ENCODE measurements at places on chromosomes 4 and X.

- DNase-seq: no peak
Observed at GRCh38 chr4:3769642-3770184, 3.5 kb downstream of the ADRA2C start.

DNA sequence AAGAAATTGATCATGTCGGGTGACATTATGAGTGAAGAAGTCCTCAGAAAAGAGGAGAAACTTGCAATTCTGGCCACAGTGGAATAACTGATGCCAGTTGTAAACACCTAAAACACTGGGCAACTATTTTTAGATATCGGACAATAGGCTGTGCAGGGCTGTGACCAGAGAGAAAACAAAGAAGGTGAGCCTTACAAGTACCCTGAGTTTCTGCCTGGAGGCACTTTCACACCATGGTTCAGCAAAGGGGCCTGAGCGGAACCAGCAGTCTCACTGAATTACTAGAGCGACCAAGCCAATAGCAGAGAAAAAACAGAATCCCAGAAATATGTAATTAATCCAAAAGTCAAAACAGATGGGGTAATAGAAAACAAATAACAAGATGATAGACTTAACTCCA is 11.2 kb downstream of the IRAK1 start:
- no peak for DNase-seq

DNA sequence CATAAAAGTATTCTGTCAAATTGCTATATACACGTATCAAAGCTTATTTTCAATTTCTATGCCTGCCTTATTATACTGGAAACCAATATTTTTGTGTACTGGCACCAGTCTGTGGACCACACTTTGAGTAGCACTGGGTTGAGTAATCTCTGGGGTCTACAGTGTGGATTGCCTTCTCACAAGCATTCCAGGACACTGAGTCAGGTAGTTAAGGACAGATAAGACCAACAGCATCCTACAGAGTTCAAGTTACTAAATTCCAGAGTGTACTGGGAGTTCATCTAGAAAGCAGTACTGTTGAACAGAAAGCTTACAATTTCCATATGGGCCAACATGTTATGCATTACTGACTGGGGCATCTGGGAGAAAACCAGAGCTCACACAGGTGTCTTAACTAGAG is 61.8 kb downstream of the VMA21 start:
- no peak for DNase-seq

GRCh38 chrX:86016139-86016538 is 31.2 kb downstream of the CHM start:
- DNase-seq: no peak

DNA sequence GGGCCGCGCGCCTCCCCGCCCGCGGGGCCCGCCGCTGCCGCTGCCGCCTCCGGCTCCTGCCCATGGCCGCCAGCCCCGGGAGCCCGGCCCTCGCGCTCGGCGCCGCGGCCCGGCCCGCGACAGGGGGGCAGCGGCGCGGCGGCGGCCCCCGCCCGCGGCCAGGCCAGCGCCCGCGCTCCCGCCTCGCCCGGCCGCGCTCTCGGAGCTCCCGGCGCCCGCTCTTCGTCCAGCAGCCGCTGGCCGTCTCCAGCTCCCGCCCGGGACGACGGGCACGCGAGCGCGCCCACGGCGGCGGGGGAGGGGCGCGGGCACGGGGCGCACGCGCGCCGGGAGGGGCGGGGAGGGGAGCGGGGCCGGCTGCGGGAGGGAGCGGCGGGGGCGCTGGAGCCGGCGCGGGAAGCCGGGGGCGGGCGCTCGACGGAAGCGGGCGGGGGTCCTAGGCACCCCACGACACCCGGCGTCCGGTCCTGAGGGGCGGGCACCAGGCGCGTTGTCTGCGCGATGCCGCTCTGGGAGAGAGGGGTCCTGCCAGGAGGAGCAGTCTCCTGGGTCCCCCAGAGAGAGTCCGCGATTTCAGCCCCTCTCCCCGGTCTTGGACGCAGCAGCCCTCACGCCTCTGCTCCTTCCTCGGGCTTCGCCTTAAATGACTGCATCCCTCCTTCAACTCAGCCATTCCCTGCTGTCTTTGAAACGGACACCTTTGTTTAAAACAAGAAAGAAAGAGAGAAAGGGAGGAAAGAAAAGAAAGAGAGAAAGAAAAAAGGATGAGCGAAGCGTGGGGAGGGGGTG is 490 bp upstream of the PDZD4 start:
- no peak for DNase-seq

DNA sequence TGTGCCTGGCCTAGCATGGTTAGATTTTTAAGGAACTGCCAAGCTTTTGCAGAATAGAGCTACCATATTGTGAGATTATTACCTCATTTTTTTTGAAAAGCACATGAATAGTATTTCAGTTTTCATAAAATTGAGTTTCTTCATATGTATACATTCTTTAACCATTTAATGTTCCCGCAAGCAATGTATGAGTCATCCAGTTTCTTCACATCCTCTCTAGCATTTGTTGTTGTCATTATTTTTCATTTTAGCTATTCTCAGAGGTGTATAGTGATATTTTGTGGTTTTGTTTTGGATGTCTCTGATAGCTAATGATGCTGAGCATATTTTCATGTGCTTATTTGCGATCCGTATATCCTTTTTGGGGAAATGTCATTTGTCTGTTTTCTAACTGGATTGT is 74.9 kb downstream of the GLUD2 start:
- no peak for DNase-seq

GRCh38 chr4:141659539-141659938 is 23.2 kb downstream of the IL15 start:
- no peak for DNase-seq

GRCh38 chrX:9362363-9362928 is 102.4 kb upstream of the TBL1X start:
- no peak for DNase-seq

DNA sequence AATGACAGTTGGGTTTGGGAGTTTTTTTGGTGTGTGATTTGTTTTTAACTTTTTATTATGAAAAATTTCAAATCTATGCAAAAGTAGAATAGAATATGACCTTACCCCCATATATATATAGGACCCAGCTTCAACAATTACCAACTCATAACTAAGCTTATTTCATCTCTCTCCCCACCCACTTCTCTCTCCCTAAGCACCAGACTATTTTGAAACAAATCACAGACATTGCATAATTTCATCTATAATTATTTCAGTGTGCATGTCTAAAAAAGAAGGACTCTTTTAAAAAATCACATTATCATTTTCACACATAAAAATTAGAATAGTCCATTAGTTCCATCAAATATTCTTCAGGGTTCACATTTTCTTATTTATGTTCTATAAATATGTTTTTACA is 28.3 kb upstream of the NKX6-1 start:
- no peak for DNase-seq

GRCh38 chr4:37794056-37794455 is 32.4 kb upstream of the PGM2 start:
- DNase-seq: no peak

DNA sequence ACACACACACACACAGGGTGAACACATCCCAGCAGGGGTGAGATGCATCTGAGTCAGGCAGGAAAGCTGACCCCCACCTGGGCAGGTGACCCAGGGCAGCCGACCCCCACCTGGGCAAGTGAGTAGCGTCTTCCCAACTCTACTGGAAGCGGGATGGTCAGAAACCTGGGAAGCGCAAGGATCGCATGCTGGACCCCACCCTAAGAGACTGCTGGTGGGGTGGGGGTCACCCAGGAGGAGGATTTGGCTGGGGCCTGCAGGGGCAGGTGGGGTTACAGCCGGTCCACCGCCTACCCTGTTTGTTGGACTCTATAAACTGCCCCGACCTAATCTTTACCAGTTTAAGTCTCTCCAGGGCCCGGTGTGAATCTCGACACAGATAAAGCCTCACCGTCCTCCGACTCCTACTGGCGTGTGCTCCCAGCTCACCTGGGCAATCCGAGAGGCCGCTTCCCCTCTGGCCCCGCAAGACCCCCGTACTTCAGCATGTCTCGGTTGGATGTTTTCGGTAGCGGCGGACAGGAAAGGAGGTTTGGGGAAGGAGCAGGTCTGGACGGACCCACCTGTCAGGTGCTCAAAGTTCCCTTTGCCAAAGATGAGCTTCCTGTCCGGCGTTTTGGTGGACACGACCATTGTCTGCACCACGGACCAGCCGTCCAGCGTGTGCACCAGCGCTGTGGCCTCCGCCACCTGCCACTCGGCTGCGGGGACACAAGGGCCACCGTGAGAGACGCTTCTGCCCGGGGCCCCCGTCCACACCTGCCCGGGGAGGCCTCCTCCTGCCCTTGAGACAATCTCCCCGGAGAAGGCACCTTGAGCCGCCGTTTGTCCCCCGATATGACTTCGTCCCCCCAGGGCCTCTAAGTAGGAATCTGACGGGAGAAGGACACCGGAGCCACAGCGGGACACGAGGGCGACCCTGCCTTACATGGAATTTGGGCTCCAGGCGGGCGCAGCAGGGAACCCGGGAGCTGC is 2.0 kb downstream of the GTPBP6 start:
- DNase-seq: no peak

DNA sequence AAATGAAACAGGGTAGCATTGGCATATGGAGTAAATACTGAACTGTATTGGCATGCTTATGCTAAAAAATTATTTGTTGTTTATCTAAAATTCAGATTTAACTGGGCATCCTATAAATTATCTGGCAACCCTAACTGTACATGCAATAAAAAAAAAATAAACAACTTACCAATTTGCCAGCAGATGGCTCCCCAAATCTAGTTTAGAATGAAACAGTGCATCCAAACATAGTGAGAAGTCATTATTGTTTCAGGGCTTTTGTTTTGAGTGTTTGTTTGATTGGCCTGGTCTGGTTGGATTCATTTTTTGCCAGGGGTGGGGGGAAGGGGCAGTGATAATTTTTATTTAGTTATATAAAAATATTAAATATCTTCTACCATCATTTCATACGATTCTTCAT is 12.8 kb upstream of the NSUN7 start:
- DNase-seq: no peak

DNA sequence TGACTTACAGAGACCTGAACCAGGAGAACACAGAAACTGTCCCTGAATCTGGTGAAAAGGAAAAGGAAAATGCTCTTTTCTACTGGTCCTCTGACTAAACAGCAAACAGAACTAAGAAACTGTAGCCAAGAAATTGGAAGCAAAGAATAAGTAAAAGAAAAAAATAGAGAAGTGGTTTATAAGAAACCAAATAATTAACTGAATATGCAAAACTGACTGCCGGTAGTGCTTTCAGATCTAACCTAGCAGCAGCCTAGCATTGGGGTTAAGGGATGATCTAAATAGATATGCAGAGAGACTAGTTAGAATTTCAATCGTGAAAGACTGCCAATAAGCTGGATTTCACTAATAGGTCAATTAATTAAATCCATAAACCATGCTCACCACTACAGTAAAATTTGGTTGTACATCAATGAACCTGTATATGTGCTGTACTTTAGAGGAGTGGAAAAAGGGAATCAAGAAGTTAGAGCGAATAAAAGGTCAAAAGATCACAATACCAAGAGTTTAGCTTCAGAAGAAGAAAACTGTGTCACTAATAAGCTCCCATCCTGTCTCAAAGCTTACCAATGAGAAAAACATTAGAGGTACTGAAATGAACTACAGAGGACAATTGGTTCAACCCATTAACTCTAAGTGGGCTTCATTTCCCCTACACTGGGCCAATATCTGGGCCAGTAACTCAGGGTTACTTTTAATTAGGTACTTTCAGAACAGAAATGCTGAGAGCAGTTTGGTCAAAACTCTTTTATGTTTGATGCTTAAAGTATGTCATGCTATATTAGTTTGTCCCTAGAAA is 53.6 kb downstream of the KLHL13 start:
- no peak for DNase-seq

- no peak for DNase-seq
Observed at GRCh38 chrX:7261672-7262332, 113.8 kb upstream of the PUDP start.

GRCh38 chr4:142226014-142226413 is 589.6 kb downstream of the IL15 start:
- no peak for DNase-seq

GRCh38 chr4:104492183-104492771 is 2.4 kb downstream of the CXXC4 start:
- no peak for DNase-seq

GRCh38 chr4:154595807-154596206 is 5.3 kb upstream of the FGA start:
- no peak for DNase-seq

GRCh38 chrX:109959356-109959871 is 43.5 kb upstream of the TMEM164 start:
- no peak for DNase-seq

- no peak for DNase-seq
Observed at GRCh38 chrX:102963955-102964354, 26.9 kb downstream of the RAB40AL start.

- no peak for DNase-seq
Observed at GRCh38 chr4:164512124-164512523, 241.8 kb upstream of the SMIM31 start.

DNA sequence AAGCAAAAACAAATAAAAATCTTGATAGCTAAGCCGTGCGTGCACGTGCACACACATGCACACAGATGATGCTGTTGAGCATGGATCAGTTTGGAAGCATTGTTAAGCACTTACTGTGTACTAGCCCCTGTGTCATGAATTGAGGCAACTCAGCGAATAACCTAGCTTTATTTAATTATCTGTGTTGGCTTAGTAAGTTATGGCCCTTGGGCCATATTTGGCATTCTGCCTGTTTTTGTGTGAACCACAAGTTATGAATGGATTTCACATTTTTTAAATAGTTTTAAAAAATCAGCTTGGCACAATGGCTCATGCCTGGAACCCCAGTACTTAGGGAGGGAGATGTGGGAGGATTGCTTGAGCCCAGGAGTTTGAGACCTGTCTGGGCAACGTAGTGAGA is 113.6 kb upstream of the CBLL2 start:
- DNase-seq: no peak

GRCh38 chr4:40210776-40211175 is 13.9 kb downstream of the RHOH start:
- no peak for DNase-seq

DNA sequence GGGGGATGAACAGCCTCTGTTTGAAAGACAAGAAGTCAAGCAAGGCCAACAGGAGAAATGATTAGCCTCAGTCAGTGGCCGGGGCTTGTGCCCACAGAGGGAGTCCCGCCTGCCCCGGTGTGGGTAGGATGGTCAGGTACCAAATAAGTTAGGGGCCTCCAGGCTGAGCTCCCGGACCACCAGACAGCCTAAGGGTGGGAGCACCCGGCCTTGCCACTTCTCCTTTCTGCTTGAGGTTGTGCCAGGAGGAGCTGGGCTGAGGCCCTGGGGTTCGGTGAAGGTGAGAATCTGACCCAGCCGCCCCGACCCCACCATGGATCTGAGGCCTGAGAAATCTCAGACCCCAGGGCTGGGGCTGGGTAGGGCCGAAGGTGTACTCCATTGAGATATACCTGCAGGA is 48.8 kb downstream of the EFNB1 start:
- DNase-seq: no peak

GRCh38 chrX:94942603-94943002 is 1268.6 kb downstream of the FAM133A start:
- DNase-seq: no peak

GRCh38 chr4:150739591-150739990 is 157.6 kb downstream of the MAB21L2 start:
- no peak for DNase-seq
